ENCODE measurements at places on chromosomes 13 and 19.

- DNase-seq: no peak
These were observed 11.2 kb upstream of the ATG4D start for GRCh38 chr19:10532457-10532856.

DNA sequence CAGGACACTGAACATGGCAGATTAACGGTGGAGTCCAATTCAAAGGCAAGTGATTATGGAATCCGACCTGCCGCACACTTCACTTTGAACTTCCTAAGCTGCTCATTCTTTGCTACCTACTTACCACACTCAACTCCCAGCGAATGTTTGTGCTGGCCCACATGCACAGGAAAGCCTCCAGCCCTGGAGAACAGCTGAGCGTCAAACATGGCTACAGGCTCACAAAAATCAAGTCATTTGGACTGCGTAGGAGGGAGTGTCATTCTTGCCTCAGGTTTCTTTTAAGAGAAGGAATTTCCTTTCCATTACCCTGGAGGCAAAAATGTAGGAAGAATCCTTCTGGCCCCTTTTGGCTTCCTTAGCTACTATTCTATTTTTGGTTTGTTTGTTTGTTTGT lies 41.3 kb upstream of the IPO5 start:
- DNase-seq: no peak

GRCh38 chr13:79349011-79349410 lies 57.0 kb downstream of the RBM26 start:
- DNase-seq: no peak

GRCh38 chr19:3274942-3275582 lies 50.6 kb downstream of the CELF5 start:
- no peak for DNase-seq

- no peak for DNase-seq
These were observed 109.6 kb downstream of the STARD13 start for GRCh38 chr13:33175991-33176390.

GRCh38 chr19:1953441-1954094 lies 12.6 kb downstream of the CSNK1G2 start:
- DNase-seq: no peak

GRCh38 chr13:52394586-52394985 lies 11.4 kb downstream of the THSD1 start:
- DNase-seq: no peak

DNA sequence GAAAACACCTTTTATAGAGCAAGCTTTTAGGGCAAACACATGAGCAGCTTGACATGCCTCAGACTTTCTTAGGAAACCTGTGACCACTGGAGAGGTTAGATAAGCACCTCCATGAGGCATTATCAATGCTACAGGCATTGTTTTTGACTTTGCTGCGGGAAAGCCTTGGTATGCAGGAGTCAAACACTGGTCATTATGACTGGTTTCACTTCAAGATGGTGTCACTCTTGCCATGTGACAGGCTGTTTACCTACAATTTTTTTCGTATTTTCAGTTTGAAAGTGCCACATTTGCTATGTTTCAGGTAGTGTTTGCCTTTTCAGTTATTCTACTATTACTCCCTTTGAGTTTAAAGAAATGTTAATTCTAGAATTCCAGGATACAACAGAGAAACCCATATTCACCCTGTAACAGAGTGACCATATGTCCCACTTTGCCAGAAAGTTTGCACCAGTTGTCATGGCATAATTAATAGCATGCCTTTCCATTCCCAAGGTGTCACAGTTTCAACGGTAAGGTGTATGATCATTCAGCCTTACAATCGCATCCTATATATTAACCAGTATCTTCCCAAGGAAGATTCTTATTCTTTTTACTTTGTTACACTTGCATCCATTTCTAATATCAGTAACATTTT lies 33.0 kb downstream of the USP12 start:
- no peak for DNase-seq

DNA sequence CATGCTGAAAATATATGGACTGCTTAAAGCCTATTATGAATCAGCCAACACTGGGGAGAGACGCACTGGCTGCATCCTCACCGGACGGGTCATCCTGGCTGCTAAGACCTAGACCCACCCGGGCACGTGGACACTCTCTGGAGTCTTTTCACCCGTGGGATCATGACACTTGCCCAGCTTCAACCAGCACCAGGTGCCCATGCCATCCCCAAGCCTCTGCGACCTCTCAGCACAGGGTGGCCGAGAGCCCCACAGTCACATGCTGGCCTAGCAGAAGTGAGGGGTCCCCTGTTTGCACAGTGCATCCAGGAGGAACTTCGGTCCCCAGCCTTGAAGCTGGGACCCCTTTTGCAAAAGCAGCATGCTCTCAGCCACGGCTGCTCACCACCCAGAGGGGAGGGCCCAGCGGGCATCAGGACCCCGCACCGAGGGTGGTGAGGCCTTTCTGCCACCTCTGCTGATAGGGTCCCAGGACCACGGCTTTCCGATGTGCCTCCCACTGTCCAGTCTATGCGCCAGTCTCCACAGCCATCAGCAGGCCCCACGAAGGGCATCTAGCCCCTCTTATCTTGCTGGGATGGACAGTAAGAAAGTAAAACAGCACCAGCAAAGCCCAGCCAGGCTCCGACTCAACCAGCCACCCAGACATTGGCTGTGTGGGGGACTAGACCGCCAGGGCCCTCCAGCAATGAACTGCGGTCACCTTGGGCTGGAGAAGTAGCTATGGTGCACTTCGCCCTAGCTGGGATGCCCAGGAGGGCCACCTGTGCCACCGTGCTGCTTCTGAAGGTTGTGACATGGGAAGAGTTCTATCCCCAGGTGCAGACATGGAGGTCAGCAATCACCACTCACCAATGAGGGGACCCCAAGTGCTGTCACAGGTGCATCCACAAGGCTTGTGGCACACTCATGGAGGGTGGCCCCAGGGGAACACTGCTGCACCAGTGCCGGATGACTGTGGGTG lies 73.1 kb downstream of the CEBPG start:
- no peak for DNase-seq

GRCh38 chr19:5138606-5139582 lies 170.0 kb downstream of the KDM4B start:
- DNase-seq: no peak

- DNase-seq: no peak
These were observed 3.8 kb downstream of the KDM4B start for GRCh38 chr19:4972509-4973230.

GRCh38 chr19:423691-424466 lies 14.9 kb upstream of the C2CD4C start:
- no peak for DNase-seq

GRCh38 chr13:21436582-21436981 lies 22.5 kb downstream of the ZDHHC20 start:
- no peak for DNase-seq

DNA sequence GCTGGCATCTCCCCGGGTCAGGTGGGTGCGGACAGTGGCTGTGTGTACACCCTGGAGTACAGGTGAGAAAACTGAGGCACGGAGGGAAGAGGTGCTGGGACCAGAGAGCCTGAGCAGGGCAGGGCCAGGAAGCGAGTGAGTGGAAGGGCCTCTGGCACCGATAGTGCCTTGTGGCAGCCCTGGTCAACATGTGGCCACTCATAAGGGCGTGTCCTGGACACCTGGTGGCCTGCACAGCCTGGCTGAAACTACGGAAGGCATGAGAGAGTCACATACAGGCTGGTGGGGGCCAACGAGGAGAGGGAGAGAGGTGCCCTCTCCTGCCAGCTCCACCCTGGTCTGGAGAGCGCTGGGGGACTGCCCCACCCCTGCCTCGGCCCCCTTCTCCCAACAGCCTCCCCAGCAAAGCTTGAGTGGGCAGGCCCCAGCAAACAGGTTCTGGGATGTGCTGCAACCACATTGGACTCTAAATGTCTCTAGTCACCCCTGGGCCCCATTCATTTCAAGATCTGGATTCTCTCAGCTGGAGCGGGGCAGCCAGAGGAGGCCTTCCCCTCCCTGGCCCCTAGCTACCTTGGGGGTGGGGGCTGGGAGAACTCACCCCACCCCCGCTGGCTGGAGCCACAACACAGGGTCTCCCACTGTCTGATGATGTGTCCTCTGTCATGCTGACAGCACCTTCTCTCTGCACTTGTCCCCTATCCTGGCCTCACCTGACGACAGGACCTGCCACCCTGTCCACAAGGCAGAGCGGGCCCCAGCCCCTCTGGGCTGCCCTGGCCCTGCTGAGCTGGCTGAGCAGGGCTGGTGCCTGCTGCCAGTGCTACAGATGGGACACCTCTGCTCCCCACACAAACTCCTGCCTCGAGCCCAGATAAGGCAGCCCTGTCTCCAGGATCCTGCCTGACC lies 5.8 kb downstream of the CBARP start:
- no peak for DNase-seq

GRCh38 chr19:41697198-41697855 lies 9.3 kb upstream of the CEACAM7 start:
- no peak for DNase-seq

DNA sequence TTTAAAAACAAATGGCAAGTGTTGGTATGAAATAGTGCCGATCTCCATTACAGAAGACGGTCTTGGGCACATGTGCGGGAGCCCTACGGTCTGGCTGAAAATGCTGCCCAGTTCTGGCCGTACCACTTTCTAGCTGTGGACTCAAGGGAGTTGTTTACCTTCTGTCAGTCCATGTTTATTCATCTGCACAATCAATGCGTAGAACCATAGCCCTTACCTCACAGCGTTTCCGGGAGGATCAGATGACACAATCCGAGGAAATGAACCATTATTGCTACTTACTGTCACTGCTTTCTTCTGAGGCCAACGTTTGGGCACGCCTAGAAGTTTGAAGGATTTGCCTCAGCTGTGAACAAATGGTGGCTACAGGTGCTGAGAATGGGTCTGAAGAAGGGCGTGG lies 31.2 kb downstream of the GADD45B start:
- DNase-seq: no peak

GRCh38 chr19:23771761-23772674 lies 13.3 kb upstream of the ZNF681 start:
- DNase-seq: no peak

DNA sequence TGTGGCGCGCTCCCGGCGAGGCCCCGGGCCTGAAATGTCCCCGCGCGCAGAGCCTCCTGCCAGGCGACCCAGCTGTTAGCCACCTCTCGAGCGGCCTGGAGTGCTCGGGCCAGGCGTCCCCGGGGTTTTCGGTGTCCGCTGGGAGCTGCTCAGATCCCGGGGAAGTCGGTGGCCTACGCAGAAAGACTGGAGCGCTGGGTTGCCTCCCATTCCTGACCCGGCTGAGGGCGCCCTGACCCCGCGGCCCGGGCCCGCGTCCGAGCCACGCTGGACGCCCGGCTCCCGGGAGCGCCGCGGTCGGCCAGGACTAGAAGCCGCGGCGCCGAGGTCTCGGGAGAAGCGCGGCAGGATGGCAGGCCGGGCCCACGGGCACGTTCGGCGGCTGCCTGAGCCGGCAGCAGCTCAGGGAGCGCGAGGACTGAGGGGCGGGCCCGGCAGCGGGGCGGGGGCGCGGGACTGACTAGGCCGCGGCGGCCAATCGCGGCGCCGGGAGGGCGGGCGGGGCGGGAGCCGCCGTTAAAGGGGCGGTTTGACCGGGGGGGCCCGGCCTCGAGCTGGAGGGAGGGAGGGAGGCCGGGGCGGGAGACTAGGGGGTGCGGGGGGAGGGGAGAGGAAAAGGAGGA lies 1.3 kb upstream of the ZIC2 start:
- DNase-seq: no peak

GRCh38 chr13:88622362-88622973 lies 951.3 kb downstream of the SLITRK5 start:
- no peak for DNase-seq
